H1 (cell line): ENCODE measurements at places on chromosomes 6 and 20.

GRCh38 chr6:119978274-119978889 is 628.8 kb upstream of the MAN1A1 start:
- no peak for DNase-seq

DNA sequence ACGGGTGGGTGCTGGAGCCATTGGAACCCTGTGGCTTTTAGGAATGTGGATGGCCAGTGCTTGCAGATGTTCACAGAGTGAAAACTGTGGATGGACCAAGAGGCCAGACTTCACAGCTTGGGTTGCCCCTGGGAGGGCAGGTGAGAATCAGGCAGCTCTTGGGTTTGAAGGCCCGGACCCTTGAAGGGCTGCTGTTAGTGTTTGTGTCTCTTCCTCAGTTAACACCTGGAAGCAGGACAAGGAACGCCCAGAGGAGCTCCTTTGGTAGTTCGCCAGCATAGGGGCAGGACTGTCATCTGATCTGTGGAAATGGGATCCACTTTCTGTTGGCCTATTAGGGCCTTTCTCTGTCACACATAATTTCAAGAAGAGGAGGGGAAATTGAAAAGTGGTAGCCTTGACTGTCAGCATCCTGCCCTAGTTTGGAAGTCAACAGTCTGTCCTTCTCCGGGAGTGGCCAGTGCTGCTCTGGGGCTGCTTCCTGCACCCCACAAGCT is 43.6 kb downstream of the RIOK1 start:
- no peak for DNase-seq

DNA sequence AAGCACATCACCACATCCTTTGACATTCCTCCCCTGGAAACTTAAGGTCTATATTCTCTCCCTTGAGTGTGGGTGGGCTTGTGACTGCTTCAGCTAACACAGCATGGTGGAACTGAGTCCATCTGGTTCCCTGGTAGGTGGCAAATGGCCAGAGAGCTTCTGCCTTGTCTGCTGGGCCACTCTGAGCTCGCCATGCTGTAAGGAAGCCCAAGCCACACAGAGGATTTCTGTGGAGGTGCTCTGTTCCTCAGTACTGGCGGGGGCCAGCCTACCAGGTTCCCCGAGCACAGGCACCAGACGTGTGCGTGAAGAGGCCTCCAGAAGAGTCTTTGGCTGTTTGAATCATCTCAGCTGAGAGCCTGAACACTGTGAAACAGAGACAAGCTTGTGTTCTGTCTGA is 41.6 kb upstream of the PMEPA1 start:
- no peak for DNase-seq

DNA sequence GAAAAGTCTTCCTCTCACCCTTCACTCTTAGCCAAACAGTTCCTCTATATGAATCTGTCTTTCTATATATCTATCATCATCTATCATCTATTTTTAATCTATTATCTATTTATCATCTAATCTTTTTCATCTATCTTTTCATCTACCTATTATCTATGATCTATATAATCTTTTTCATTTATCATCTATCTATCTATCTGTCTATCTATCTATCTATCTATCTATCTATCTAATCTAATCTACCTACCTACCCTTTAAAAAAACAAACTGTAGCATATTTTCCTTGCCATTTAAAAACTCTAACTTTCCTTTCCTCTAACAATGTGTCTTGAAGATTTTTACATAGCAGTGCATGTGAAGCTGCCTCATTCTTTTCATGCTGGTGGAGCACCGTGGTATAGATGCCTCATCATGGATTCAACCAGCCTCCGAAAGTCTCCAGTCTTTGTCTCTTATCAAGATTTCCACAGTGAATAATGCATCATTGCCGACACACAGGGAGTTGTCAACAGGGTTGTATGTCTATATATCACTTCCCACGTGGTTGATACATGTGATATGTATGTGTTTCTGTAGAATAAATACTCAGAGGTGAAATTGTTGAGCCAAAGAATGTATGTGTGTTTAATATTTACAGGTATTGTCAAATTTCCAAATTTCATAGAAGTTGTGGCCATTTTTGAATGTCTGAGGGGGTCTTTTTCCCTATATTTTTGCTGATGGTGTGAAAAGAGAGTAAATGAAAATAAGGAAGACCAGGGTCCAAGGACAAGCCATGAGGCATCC is 51.3 kb downstream of the VEGFA start:
- no peak for DNase-seq

- no peak for DNase-seq
Observed at GRCh38 chr6:11876934-11877433, 98.4 kb upstream of the ADTRP start.

DNA sequence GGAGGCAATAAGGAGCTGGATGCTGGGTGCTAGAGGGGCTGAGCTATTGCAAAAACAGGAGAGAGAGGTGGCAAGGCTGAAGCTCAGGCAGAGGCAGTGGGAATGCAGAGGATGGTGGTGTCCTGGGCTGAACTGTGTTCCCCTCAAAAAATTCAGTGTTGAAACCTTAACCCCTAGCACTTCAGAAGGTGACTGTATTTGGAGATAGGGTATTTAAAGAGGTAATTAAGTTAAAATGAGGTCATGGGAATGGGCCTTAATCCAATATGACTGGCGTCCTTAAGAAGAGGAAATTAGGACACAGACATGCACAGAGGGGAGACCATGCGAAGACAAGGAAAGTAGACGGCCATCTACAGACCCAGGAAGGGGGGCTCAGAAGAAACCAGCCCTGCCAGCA is 11.5 kb upstream of the MMP9 start:
- DNase-seq, result no peak

DNA sequence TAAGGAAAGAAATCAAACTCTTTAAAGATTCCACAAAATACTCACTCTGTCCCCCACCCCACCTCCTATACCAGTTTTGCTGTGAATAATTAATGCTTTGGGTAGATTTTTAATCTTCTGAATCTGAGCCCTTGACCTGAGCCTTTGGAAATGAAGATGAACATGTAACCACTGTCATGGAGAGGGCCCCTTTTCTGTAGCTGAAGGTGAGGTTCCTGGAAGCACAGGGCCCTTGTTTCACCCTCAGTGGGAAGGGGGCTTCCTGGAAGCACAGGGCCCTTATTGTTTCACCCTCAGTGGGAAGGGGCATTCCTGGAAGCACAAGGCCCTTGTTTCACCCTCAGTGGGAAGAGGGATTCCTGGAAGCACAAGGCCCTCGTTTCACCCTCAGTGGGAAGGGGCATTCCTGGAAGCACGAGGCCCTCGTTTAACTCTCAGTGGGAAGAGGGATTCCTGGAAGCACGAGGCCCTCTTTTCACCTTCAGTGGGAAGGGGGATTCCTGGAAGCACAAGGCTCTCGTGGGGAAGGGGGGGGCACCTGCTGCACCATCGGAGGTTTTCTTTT is 75.7 kb downstream of the DACT2 start:
- DNase-seq, result no peak

DNA sequence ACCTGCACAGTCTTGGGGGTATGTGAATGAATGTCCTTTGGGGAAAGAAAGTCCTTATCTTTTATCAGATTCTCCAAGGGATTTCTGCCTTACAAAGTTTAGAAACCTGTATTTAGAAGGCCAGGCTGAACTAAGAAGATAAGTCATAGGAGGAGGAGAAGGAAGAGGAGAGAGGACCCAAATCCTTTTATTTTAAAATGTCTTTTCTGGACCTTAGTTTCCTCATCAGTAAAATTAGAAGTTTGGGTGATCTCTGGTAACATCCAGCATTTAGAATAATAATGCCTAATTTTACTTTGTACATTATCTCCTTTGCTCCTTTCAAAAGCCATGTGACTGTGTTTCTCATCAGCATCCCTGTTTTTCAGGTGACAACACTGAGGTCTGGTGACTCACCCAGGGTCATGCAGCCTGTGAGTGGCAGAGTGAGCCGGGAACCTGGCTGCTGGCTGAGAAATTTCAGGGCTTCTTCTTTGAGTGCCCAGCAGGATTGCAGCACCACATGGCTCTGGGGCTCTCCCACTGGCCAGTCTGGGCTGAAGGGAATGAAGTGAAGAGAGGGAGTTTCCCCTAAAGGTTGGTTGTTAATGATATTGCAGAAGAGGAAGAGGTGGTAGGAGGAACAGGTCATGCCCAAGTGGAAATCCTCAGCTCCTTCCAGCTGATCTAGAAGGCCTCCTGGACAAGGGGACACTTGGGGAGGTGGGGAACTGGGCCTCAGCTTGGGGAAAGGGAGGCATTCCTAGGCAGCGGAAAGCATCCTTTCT is 34.0 kb downstream of the VEGFA start:
- DNase-seq, result no peak

- DNase-seq, result peak; percentile 95
Observed at GRCh38 chr20:10673842-10674683, at the start of gene JAG1. Gene JAG1, minus strand, starts transcription at chr20:10673999. Its CDS starts 469 bp downstream, at chr20:10673530.

DNA sequence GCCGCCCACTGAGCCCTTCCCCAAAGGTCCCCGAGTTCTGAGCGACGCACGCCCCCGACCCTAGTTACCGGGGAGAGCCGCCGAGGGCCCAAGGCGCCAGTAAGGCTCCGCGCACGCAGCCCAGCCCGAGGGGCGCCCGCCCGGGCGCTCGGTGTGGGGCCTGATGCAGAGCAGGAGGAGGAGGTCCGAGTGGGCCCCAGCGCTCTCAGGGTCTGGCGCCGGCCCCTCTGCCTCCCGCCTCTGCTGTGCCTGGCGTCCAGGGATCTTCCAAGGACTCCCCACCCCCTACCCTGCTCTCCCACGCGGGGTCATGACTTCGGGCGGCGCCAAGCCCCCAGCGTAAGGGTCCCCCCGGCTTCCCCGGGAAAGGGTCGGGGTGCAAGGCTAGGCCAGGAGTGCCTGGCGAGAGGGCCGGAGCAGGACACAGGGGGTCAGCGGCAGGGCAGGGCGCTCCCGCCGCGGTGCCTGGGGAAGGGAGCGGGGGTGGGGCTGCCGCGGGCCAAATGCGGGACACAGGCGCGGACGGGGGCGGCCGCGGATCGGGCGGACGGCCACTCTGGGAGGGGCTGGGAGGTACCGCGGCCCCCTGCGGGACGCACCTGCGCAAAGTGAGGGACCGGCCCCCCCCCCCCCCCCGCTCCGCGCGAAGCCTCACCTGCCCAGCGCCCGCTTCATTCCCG is 637 bp downstream of the ABHD12 start:
- DNase-seq, result peak; percentile 69

DNA sequence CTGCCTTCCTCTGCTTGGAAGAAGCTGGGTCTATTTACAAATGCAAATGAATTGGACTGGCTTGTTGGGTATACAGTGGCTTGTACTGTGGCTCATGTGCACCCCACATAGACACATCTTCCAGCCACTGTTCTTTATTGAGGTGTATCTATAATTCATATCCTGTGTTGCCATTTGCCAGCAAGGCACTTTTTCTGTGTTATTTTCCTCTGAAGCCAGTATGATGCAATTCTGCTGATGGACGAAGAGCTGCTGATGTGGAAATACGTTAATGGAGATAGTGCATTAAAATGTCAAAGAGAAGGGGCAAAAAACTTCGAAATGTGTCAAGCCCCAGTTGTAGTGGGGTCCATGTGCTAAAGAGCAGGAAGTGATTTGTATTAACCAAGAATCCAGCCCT is 167.5 kb downstream of the TMEM242 start:
- DNase-seq, result no peak

- DNase-seq, result peak; percentile 86
Observed at GRCh38 chr6:7261852-7262461, 51.0 kb downstream of the SSR1 start.
